T-helper 17 cell (primary cell): ENCODE measurements at places on chromosomes 2 and 18.
A peak's percentile ranks its signal among the peaks of the same experiment; 100 is the strongest.

- no peak overlapping the region for H3K27ac ChIP-seq
- no peaks in the 10 kb centered on the region for H3K36me3 ChIP-seq
- no peak for DNase-seq
- H3K4me1 ChIP-seq, result peaks cover 11% of the 10 kb centered on the region
These were observed 22.6 kb downstream of the TCF23 start for GRCh38 chr2:27171351-27171848.

DNA sequence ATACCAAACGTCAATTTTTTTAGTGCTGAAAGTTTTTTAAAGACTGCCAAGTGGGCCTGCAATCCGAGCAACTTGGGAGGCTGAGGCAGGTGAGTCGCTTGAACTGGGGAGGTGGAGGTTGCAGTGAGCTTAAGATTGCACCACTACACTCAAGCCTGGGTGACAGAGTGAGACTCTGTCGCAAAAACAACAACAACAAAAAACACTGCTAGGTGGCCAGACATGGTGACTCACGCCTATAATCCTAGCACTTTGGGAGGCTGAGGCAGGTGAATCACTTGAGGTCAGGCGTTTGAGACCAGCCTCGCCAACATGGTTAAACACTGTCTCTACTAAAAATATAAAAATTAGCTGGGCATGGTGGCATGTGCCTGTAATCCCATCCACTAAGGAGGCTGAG lies 202.8 kb upstream of the COPS8 start:
- no peak overlapping the region for H3K27ac ChIP-seq
- no peak for DNase-seq
- no peaks in the 10 kb centered on the region for H3K4me1 ChIP-seq
- H3K27me3 ChIP-seq, result peaks cover 19% of the 10 kb centered on the region

DNA sequence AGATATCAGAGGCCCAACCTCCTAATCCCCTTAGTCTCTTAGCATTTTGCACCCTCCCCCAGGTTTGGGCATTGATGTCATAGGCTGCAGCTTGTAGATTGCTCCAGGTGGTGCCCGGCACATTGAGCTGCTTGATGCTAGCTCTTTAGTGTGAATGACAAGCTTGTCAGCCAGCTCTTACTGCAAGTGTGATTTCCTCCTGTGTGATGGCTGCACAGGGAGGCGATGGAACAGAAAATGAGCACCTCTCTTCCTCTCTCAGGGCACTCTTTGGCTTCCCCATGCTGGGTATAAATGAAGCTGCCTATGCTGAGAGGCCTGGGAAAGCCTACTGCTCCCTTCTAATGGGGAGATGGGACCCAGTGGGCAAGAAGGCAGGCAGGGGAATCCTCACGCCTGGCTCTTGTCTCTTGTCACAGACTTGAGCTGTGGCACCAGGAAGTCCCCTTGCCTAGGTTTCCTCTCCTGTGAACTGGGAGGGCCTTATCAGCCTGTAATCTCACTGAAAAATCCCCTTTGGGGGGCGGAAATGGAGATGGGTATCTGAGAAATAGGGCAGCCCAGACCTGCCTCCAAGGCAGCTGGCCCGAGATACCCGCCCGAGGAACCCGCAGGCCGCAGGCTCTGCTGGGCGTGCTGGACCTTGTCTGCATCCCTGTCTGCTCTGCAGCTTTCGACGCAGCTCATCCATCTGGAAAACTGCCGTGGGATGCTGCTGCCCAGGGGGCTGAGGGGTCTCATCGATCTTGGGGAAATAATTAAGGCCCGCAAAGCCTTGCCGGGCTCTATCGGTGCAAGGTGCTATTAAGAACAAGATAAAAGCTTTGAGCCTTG lies 163.5 kb upstream of the CXCR4 start:
- peak; percentile 59 for DNase-seq
- peaks cover 38% of the 10 kb centered on the region for H3K4me1 ChIP-seq
- no peaks in the 10 kb centered on the region for H3K27me3 ChIP-seq
- H3K27ac ChIP-seq, result peak overlapping the region; percentile 100

- H3K36me3 ChIP-seq, result no peaks in the 10 kb centered on the region
- no peak for DNase-seq
- no peaks in the 10 kb centered on the region for H3K4me1 ChIP-seq
- H3K27ac ChIP-seq, result no peak overlapping the region
These were observed 559.5 kb downstream of the CNTNAP5 start for GRCh38 chr2:124584615-124585014.

GRCh38 chr2:144914113-144914512 lies 394.2 kb upstream of the ZEB2 start:
- no peak overlapping the region for H3K27ac ChIP-seq
- no peak for DNase-seq

DNA sequence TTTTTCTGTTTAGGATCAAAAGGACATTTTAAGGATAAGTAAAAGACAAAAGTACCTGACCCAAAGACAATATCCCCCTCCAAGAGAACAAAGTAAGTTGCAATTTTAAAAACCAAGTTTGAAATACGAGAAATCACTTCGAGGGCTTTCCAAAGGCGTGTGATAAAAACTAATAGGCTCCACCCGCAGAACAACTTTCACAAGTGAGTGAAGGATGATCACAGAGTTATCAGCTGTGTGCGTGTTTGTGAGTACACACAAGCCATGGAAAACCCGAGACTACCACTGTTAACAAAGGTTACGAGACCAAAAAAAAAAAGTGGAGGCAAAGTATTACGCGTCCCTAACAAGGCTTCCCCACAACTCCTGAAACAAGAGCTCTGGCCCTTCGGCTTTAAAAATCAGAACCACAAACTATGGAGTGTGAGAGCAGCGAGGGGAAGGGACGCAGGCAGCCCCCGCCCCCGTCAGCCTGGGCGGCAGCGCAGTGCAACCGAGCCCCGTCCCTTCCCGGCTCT lies 719 bp downstream of the SMAD2 start:
- peaks cover 48% of the 10 kb centered on the region for H3K4me1 ChIP-seq
- no peaks in the 10 kb centered on the region for H3K27me3 ChIP-seq
- H3K36me3 ChIP-seq, result no peaks in the 10 kb centered on the region
- H3K27ac ChIP-seq, result peak overlapping the region; percentile 87
- no peak for DNase-seq

GRCh38 chr18:78376046-78376445 lies 603.6 kb upstream of the SALL3 start:
- H3K36me3 ChIP-seq, result no peaks in the 10 kb centered on the region
- DNase-seq, result no peak
- peaks cover 4% of the 10 kb centered on the region for H3K27me3 ChIP-seq
- no peak overlapping the region for H3K27ac ChIP-seq
- no peaks in the 10 kb centered on the region for H3K4me1 ChIP-seq

GRCh38 chr18:36340246-36340645 lies 42.7 kb downstream of the FHOD3 start:
- peaks cover 17% of the 10 kb centered on the region for H3K27me3 ChIP-seq
- H3K4me3 ChIP-seq, result no peak overlapping the region
- no peak for DNase-seq
- no peak overlapping the region for H3K27ac ChIP-seq

GRCh38 chr2:227701556-227701955 lies 16.3 kb downstream of the SLC19A3 start:
- no peak overlapping the region for H3K27ac ChIP-seq
- no peak for DNase-seq
- peaks cover 35% of the 10 kb centered on the region for H3K27me3 ChIP-seq
- no peaks in the 10 kb centered on the region for H3K36me3 ChIP-seq
- H3K4me1 ChIP-seq, result no peaks in the 10 kb centered on the region

- no peak overlapping the region for H3K4me3 ChIP-seq
- peaks cover 11% of the 10 kb centered on the region for H3K4me1 ChIP-seq
- H3K36me3 ChIP-seq, result peaks cover 5% of the 10 kb centered on the region
These were observed 60.1 kb downstream of the PTPN2 start for GRCh38 chr18:12823892-12824291.

DNA sequence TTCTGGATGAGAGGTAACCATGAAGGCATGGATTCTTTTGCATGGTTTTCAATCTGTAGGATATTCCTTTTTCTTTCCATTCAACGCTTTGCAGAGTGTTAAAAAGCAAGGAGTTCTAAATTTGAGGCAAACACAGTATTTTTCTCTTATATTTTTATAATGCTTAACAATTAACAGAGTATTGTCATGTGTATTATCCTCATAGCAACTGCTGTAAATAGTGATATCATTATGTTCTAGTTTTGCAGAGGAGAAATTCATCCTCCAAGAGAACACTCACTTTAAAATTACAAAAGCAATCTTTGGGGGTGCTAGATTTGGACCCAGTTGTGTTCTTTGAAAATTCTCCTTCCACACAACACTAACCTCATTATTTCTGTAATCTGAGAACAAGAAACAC lies 58.7 kb downstream of the RDH14 start:
- no peak overlapping the region for H3K27ac ChIP-seq
- peaks cover 49% of the 10 kb centered on the region for H3K27me3 ChIP-seq
- H3K36me3 ChIP-seq, result no peaks in the 10 kb centered on the region
- no peak for DNase-seq
- H3K4me1 ChIP-seq, result no peaks in the 10 kb centered on the region

DNA sequence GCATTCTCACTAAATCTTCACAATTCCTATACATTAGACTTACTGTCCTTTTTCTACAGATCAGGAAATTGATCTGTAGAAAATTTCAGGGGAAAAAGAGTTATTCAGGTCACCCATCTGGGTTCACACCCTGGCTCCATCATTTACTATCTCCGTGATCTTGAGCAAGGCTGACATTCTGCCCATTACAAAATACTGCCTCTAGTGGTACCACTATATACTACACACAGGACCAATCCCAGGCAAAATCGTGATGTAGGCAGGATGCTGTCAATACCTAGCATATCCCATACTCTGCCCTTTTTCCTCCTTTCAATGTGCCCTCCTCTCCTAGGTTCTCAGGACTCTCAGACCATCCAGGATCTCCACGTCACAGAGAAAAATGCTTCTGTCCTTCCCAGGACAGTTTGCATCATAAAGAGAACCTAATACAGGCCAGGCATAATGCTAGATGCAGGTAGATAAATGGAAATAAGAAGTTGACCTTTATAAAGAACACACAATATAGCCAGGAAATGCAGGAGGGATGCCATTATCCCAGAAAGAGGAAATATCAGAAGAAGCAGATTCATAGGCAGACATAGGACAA lies 101.9 kb downstream of the CDH20 start:
- no peak overlapping the region for H3K4me3 ChIP-seq
- H3K4me1 ChIP-seq, result no peaks in the 10 kb centered on the region
- peaks cover 2% of the 10 kb centered on the region for H3K36me3 ChIP-seq
- no peak overlapping the region for H3K27ac ChIP-seq
- DNase-seq, result no peak
- no peaks in the 10 kb centered on the region for H3K27me3 ChIP-seq

- H3K27ac ChIP-seq, result no peak overlapping the region
- H3K27me3 ChIP-seq, result peaks cover 11% of the 10 kb centered on the region
- H3K4me3 ChIP-seq, result no peak overlapping the region
- no peaks in the 10 kb centered on the region for H3K4me1 ChIP-seq
- no peaks in the 10 kb centered on the region for H3K36me3 ChIP-seq
- DNase-seq, result no peak
These were observed 40.9 kb upstream of the MAPK4 start for GRCh38 chr18:50518787-50519546.

DNA sequence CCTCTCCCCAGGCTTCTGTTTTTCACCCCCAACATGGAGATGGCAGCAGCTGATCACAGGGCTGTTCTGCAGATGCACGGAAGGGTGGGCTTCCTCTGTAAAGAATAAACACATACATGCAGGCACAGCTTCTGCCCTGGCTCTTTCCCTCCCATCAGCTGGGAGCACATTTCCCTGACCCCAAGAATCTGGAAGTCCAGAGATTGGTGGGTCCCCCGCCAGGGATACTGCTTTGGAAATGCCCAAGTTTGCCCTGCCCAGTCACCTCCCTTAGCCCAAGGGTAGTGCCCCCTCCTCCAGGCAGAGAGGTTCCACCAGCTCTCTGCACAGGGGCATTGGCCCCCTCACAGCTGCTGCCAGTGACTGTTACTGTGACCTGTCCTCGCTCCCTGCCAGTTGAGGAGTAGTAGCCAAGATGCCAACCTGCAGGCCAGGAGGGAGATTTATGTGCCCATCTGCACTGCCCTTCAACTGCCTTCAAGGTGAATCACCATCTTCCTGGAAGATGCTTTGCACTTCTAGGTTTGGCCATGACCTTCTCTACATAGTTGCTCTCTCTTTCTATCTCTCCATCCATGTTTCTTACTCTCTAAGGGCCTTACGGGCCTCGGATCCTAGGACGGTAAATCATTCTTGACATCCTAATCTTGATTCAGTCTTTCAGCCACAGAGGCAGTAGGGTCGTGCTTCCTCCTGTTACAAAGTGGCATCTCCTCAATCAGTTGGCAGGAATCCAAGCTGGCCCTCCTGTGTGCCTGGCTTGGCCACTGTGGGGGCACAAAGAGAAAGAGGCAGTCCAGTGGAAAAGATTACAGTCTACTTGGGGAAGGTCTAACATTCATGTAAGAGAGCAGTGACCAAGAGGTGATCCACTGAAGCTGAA lies 121.8 kb downstream of the CTIF start:
- no peak for DNase-seq
- no peaks in the 10 kb centered on the region for H3K36me3 ChIP-seq
- H3K27ac ChIP-seq, result no peak overlapping the region

GRCh38 chr2:233061591-233062450 lies 1.7 kb downstream of the INPP5D start:
- no peaks in the 10 kb centered on the region for H3K36me3 ChIP-seq
- peaks cover 43% of the 10 kb centered on the region for H3K4me1 ChIP-seq
- peak overlapping the region; percentile 96 for H3K27ac ChIP-seq
- H3K27me3 ChIP-seq, result no peaks in the 10 kb centered on the region

GRCh38 chr18:6732952-6733351 lies 3.4 kb downstream of the ARHGAP28 start:
- H3K4me3 ChIP-seq, result no peak overlapping the region
- DNase-seq, result no peak
- no peak overlapping the region for H3K27ac ChIP-seq
- H3K4me1 ChIP-seq, result peaks cover 4% of the 10 kb centered on the region

- H3K4me1 ChIP-seq, result peaks cover 26% of the 10 kb centered on the region
- H3K4me3 ChIP-seq, result no peak overlapping the region
- peaks cover 8% of the 10 kb centered on the region for H3K36me3 ChIP-seq
- no peaks in the 10 kb centered on the region for H3K27me3 ChIP-seq
- no peak for DNase-seq
These were observed 68.5 kb downstream of the NCOA1 start for GRCh38 chr2:24559473-24560113.

GRCh38 chr2:215536510-215536909 lies 100.6 kb upstream of the FN1 start:
- H3K36me3 ChIP-seq, result no peaks in the 10 kb centered on the region
- no peak for DNase-seq
- no peaks in the 10 kb centered on the region for H3K4me1 ChIP-seq
- no peak overlapping the region for H3K27ac ChIP-seq
- H3K4me3 ChIP-seq, result no peak overlapping the region

- H3K4me1 ChIP-seq, result no peaks in the 10 kb centered on the region
- no peak overlapping the region for H3K27ac ChIP-seq
- no peak overlapping the region for H3K4me3 ChIP-seq
- DNase-seq, result no peak
- no peaks in the 10 kb centered on the region for H3K36me3 ChIP-seq
These were observed 330.9 kb downstream of the DCC start for GRCh38 chr18:52670896-52671295.
